ENCODE measurements at places on chromosomes 6 and 20.

GRCh38 chr6:87791029-87791428 is 89.0 kb upstream of the AKIRIN2 start:
- no peak for DNase-seq

DNA sequence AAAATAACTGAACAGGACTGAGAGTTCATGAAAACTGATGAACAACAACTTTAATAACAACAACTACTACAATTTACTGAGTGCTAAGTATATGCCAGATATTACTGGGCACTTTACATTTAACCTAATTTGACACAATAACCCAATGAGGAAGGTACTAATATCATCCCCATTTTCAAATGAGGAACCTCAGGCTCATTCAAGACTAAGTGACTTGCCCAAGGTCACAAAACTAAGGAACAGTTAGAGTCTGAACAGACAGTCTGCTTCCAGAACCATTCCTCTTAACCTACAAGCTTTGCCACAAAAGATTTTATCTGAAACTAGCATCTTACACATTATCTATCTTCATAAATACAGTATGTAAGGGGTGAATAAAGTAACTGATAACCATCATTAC is 10.6 kb upstream of the NDRG3 start:
- no peak for DNase-seq

DNA sequence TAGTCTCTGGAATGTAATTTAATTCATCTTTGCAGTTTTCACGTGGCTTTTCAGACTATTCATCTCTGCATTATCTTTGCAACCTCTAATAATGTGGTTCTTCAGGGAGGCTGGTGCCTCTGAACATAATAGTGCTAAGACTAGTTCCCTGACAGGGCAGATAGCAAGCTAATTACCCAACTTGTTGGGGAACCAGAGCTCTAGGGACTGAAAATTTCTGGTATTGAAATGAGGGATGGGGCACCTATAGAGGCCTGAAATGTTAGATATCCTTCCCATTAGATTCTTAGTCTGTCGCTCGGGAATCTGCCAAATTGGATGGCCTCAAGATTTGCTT is 693.6 kb upstream of the MAP3K7 start:
- no peak for DNase-seq

DNA sequence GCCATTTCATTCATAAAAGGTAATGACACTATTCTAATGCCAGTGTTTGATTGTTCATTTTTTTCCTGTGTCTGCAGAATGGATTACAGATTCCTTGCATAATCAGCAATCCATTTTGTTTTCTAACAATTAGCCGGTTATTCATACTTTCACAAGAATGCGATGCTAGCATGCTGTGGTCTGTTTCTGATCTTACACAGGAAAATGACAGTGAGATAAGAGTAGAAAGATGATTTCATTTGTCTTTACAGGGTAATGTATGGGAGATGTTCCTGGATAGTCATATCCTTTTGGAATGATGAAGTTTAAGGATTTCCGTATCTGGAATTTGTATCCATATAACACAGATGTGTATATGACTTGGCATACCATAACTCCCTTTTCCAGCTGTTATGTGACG is 207.3 kb downstream of the FARS2 start:
- no peak for DNase-seq

GRCh38 chr20:22921595-22922421 is 113.3 kb upstream of the SSTR4 start:
- DNase-seq, result no peak

GRCh38 chr6:18488526-18489270 is 101.5 kb downstream of the RNF144B start:
- DNase-seq, result no peak

GRCh38 chr6:170124836-170125235 is 166.0 kb downstream of the DLL1 start:
- no peak for DNase-seq

DNA sequence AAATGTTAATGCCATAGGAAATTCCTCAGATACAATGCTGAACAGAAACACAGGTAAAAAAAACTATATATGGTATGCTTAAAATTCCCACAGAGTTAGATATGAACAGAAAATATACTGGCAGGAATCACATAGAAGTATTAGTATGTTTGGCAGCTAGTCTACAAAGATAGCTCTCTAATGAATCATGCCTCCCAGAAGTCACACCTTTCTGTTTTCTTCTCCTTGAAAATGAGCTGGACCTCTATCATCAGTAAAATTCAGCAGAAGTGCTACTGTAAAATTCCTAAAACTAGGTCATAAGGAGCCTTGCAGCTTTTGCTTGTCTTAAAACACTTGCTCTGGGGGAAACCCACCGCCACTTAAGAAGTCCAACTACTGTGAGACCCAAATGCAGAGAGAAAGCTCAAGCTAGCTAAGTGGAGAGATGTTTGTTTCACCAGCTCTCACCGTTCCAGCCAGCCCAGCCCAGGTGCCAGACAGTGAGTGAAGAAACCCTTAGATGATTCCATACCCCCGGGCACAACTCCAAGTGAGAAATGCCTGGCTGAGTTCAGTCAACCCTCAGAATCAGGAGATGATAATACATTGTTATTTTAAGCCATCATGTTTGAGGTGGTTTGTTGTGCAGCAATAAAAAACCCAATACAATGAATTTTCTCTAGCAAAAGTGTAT is 43.0 kb downstream of the TSPYL4 start:
- no peak for DNase-seq

- no peak for DNase-seq
Observed at GRCh38 chr20:3785240-3786125, 1.1 kb downstream of the CENPB start.

- DNase-seq, result no peak
Observed at GRCh38 chr6:48084201-48084600, 26.8 kb downstream of the PTCHD4 start.

DNA sequence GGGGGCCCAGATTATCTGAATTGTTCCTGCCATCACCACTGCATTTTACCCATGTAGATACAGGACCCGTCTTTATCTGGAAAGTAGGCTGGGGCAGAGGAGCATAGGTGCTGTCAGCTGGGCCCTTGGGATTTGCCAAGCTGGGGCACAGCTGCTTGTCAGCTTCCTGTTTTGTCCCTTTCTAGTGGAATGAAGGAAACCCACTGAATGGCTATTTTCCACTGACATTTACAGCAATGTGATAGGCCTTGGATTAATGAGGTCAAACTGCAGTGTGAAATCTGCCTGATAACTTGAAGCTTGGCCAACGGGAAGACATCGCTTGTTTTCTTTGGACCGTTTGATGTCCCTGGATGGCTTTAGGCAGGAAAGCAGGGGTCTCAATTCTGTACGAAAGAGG is 6.7 kb downstream of the PPP1R16B start:
- peak; percentile 60 for DNase-seq

- no peak for DNase-seq
Observed at GRCh38 chr20:35607003-35607735, 8.5 kb upstream of the SPAG4 start.

DNA sequence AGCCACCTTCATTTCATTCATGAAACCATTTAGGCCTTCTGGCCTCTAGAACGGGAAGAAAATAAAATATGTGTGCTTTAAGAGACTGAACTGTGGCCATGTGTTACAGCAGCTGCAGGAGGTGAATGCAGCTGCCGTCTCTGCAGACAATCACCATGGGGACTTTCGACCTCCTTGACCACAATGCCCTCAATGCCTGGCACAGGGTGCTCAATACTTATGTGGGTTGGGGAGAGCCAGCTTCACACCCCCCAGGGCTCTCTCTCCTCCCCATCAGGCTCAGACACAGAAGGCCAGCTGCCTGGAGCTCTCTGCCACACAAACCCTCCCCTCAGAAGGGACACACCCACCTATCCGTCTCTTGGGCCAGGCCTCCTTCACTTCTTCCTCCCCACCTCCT is 43.5 kb downstream of the ANKRD60 start:
- DNase-seq, result no peak

- peak; percentile 90 for DNase-seq
Observed at GRCh38 chr6:89145091-89145955, 532 bp upstream of the PM20D2 start.

GRCh38 chr6:42449917-42450476 is 1.7 kb downstream of the TRERF1 start:
- peak; percentile 7 for DNase-seq
